ENCODE measurements at places on chromosomes 16 and 17.
A peak's percentile ranks its signal among the peaks of the same experiment; 100 is the strongest.

DNA sequence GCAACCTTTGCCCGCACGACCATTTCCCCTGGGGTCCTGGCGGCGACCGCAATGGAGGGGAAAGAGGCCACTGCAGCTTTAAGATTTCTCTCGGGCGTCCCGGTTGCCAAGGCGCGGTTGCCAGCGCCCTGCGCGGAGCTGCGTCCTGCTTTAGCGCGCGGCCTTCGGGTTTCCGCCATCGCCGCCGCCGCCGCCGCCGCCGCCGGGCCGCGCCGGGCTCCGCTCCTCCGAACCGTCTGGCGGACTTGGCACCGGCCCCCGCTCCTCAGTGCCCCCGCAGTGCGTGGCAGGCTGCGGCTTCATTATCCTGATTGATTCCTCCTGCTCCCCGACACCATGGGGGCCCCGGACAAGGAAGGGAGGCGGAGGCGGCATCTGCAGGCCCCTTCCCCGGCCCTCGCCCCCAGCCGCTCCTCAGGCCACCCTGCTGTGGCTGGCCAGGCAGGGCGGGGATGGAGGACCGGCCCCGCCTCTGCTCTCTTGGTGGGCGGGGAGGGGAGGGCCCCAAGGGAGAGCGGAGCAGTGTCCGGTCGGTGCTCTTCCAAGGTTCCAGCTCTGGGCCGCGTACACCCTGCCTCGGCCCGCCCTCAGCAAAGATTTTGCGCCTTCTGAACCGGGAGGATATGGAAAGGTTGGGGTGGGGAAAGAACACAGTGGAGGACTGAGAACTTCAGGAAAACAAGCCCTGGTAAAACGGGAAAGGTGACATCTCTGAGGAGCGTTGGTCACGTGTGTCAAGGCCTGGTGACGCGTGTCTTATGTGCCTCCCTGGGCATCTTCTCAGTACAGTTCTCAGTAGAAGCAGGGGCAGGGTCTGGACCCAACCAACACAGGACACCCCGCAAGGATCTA, 34.0 kb downstream of the NEUROD2 start:
- DNase-seq = peak; percentile 71

- no peak for DNase-seq
Observed at GRCh38 chr17:39014795-39015545, 47.8 kb upstream of the FBXO47 start.

GRCh38 chr16:71564335-71564967, 12.4 kb downstream of the TAT start:
- DNase-seq = no peak

DNA sequence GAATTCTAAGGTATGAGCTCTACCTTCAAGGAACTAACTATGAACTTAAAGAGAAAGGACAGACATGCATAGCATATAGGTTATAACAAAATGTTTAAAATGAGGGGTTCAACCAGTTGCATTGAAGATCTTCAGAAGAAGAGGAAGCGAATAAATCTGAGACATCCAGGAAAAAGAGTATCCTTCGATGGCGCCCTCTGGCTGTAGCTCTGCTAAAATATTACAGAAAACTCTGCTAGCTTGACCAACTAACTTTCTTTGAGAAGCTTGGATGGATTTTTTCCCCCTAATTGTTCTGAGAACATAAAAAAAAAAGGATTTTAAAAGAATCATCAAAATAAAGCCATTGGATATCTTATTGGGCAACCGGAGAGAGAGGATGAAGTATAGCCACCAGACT, 659.9 kb upstream of the SOX9 start:
- DNase-seq = no peak

GRCh38 chr16:66705790-66706505, 9.4 kb upstream of the CMTM4 start:
- DNase-seq = no peak

DNA sequence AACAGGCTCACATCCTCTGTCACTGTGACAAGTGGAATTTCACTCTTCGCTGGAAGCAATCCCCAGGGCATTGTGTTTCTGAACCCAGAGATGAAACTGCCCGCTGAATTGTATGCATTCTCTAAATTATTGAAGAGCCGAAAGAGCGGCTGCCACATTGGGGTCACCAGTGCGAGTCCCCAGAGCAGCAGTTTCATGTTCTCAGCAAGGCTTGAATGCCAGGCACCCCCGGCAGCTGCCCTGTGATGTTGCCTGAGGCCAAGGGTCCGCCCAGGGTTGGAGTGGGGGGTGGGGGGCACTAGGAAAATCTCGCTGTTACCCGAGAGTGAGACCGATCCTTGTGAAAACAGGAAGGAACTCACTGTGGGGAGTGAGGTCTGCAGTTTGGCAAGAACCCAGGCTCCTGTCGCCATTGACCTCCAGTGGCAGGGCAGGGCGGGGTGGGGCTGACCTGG, 20.7 kb upstream of the BCAR1 start:
- no peak for DNase-seq

- no peak for DNase-seq
Observed at GRCh38 chr17:31806921-31807320, 52.1 kb downstream of the COPRS start.

- DNase-seq = peak; percentile 60
Observed at GRCh38 chr17:47253541-47254402, at the start of gene ITGB3. Gene ITGB3, plus strand, starts transcription at chr17:47253827. Its CDS starts 35 bp downstream, at chr17:47253862.

- no peak for DNase-seq
Observed at GRCh38 chr17:19978209-19978802, 678 bp upstream of the AKAP10 start.

DNA sequence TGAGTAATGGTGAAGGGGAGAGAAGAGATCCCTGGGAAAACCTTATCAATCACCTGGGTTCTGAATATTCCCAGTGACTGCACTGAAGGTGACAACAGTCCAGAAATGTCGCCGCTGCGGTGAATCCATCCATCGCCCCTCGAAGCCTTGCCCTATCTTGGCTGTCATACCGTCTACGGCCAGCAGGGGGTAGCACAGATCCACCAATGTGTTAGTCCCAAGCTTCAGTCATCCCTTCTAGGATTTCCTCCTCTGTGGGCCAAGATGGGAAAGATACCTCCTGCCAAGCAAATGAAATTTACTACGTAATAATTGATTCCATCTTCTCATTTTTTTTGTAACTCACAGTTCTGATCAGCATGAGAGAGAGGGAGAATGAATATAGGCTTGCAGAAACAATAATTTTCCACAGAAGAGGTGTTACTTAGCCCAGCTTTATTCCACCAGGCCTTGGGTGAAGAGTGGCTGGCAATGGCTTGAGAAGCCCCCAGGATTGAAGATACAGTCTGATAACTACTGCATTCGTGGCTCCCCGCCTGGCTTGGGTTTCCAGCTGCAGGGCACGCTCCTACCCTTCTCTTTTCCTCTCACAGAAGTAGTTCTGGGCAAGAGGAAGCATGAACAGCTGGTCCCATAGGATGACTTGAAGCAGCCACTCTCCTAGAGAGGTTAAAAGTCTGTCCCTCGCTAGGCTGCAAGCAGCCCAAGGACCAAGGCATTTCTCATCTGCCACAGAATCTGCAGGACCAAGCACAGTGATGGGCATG, 2.6 kb upstream of the FMNL1 start:
- peak; percentile 87 for DNase-seq

DNA sequence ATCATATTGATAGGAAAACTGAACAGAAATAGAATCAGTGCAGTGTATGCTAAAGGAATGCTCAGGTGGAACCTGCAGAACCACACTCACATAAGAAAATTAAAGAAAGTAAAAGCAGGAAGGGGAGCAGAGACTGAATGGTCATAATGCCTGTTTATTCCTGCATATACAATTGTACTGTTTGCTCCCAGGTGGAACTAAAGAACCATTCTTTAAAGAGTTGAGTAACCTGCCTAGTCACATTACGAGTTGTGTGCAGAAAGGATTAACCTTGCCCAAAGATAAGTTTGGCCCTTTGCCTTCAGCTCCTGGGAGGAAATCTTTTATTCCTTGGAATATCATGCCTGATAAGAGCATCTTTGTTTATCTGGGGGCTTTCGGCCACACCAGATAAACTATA, 434.7 kb downstream of the KIF2B start:
- no peak for DNase-seq

DNA sequence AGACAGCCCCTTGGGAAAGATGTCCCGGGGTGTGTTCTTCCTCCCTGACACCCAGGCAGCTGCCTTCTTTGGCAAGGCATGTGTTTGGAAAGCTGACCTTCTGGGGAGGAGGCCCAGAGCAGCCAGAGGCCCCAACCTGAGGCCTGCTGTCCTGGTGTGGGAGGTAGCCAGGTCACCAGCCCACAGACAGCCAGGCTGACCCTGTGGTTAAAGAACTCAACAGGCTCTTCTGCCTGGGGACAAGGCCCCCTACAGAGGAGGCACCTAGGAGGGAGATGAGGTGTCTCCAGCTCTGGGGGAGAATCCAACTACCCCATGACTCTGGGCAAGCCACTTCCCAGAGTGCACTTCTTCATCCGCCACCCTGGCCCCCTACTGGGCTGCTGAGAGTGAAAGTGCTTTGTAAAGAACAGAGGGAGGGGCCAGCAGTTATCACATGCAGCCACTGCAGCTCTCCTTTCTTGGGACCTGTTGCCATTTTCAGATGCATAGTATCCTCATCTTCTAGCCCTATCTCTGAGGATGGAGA, 13.1 kb upstream of the SREBF1 start:
- DNase-seq = peak; percentile 71

- DNase-seq = no peak
Observed at GRCh38 chr16:2992383-2993081, 12.3 kb upstream of the PKMYT1 start.

DNA sequence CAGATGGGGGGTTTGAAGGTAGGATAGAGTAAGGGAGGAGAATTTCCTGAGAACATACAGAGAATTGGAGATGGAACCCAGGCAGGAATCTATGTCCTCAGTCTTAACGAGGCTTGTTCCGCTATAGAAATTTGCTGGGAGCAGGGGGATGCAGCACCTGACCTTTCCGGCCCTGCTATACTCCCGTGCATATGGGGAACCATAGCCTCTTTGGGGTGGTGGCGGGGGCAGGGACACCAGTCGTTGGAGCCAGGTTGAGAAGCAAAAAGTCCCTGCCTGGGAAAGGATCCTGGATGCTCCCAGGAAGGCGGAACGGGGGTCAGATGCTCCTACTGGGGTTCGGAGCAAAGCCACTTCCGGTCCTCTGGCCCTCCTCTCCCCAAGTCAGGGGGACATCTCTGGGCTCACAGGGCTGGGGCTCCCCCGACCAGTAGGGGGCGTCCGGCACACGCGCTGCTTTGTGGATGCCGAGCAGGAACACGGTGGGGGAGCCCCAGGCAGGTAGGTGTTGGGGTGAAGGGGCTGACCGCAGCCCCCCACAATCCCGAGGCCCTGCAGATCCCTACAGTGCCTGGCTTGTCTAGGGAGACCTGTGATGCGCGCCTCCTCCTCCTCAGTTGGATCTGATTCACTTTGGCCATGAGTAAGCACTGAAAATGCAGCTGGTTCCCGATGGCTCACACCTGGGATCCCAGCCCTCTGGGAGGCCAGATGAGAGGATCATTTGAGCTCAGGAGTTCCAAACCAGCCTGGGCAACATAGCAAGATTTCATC, 15.5 kb upstream of the TFAP4 start:
- no peak for DNase-seq

DNA sequence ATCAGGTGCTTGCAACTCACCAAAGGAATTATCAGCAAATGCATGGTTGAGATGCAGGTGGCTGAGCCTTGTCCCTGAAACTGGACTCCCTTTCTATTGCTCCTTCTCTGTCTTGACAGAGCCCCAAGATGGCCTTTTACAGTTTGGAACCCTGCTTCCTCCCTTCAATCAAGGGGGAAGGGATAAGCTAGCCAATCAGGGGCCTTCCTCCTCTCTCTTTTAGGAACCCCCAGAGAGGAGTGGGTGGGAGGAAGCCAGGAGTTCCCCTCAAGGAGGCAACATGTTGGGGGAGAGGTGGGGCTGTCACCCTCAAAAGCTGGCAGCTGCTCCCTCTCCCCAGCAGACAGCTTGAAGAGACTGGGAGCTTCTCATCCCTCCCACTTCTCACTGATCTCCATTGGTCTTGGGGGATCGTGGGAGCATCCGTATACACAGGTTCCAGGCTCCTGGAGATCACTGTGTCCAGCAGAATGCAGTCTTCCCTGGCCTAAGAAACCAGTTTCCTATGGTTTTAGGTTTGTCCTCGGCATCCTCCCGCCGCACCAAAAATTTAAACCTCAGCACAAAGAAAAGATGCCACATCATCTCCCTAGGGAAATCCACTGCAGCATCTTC, 7.2 kb downstream of the RASL10B start:
- no peak for DNase-seq

DNA sequence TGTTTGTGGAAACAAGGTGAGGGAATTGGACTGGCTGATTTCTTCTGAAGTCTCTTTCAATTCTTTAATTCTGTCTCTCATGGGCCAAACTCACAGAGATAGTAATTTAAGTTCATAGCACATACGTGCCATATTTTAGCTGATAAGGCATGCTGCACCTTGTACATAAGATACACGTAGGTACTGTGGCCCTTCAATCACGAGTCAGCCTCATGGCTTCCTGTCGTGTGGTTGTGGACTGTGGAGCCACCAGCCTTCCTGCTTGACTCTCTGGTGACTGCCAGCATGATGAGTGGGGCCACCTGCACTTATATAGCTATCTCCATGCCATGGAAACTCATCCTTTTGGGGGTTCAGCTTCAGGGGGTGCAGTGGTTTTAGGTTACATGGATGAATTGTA, 25.1 kb downstream of the KSR1 start:
- DNase-seq = no peak

- no peak for DNase-seq
Observed at GRCh38 chr16:67120025-67120424, 10.3 kb downstream of the PHAF1 start.

GRCh38 chr17:66481271-66481670, 178.9 kb downstream of the PRKCA start:
- no peak for DNase-seq

- no peak for DNase-seq
Observed at GRCh38 chr16:8905168-8905762, 23.1 kb downstream of the LITAFD start.

- DNase-seq = no peak
Observed at GRCh38 chr16:11333702-11334101, 11.6 kb upstream of the RMI2 start.

- no peak for DNase-seq
Observed at GRCh38 chr17:73230088-73230487, 31.6 kb downstream of the CPSF4L start.

All from NCI-H510A treated with DMSO at 0.1 percent for 48 hours (cell line).